ENCODE measurements at places on chromosomes 12 and 14.

- DNase-seq, result no peak
Observed at GRCh38 chr14:73311708-73312030, 74.4 kb downstream of the PAPLN start.

DNA sequence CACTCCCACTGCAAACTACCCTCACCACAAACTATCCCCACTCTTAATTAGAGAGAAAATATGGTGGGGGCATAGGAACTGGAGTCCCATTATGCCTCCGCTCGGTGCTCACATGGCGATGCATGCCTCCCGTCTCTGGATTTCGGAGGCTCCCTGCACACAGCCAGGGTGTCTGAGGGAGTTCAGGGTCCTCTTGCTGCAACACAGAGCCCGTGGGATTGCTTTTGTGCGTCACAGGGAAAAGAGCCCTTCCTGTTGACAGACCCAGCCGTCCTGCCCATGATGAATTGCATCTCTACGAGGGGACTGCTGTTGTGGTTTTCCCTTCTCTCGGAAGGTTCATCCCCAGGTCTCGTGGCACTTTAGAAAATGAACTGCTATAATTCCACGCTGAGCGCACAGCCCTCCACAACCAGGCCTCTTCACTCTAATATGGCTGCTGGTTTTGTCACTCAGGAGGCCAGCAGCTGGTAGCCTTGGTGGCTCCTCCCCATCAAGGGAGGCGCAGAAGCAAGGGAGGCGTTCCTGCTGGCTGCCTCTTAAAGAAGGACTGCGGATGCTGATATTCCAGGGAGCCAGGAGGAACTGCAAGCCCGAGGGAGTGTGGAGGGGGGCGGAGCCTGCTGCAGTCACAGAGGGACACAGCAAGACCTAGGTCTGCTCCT, 158.0 kb downstream of the KCNA5 start:
- no peak for DNase-seq

- no peak for DNase-seq
Observed at GRCh38 chr12:119431151-119431550, 96.6 kb downstream of the CCDC60 start.

DNA sequence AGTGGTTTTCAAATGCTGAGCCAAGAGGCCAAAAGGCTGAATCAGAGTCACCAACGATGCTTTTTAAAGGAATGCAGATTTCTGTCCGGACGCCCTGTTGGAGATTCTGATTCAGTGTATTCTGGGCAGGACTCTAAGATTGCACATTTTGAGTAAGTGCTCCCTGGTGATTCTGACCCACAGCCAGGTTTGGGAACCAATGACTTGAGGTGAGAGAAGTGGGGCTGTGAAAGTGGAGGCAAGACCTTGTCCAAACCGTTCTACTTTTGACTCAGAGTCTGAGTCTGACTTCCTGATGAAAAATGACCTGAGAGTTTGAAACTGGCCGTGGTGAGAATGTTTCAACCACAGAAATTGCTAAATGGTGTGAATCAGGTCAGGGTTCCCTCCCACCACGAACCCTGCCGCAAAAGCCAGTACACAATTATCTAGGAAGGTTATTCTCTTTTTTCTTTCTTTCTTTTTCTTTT, 90.2 kb downstream of the NTN4 start:
- DNase-seq, result no peak

DNA sequence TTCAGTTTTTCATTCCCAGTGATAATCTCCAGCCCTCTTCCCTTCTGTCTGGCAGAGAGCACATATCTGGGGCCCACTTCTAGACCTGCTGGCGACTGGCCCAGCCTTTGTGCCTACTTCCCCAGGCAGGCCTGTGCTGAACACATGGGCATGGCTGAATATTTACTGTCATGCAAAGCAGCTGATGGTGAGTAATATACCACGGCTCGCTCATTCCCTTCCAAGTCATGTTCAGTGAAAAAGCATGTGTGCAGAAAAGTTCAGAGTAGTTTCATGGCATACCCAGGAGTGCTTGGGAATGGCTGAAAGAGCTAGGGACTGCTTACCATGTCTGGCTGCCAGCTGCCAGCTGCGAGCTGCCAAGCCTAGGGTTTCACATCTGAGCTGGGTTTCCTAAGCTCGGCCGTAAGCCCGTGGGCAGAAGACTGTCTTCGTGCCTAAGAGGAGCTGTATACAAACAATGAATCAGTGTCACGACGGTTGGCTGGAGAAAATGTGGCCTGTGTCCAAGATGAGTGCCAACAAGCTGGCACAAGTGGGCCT, 179.9 kb upstream of the PELI2 start:
- DNase-seq, result no peak

DNA sequence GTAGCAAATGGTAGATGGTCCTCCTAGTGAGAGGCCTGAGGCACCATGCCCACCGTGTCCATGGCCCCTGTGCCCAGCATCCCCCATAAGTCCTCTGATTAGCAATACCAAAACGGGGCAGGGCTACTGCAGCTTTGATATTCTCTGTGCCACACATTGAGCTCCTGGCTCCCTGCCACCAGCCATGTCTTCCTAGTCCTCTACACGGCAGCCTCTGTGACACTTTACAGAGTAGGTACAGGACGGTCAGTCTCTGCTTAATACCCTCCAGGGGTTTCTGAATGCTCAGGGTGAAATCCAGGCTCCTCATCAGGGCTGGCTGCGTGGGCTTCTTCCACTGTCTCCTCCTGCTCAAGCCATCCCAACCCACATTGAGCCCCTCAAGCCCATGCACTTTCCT, 8.0 kb downstream of the RBM19 start:
- no peak for DNase-seq

- no peak for DNase-seq
Observed at GRCh38 chr12:10701131-10701681, 21.9 kb downstream of the YBX3 start.

DNA sequence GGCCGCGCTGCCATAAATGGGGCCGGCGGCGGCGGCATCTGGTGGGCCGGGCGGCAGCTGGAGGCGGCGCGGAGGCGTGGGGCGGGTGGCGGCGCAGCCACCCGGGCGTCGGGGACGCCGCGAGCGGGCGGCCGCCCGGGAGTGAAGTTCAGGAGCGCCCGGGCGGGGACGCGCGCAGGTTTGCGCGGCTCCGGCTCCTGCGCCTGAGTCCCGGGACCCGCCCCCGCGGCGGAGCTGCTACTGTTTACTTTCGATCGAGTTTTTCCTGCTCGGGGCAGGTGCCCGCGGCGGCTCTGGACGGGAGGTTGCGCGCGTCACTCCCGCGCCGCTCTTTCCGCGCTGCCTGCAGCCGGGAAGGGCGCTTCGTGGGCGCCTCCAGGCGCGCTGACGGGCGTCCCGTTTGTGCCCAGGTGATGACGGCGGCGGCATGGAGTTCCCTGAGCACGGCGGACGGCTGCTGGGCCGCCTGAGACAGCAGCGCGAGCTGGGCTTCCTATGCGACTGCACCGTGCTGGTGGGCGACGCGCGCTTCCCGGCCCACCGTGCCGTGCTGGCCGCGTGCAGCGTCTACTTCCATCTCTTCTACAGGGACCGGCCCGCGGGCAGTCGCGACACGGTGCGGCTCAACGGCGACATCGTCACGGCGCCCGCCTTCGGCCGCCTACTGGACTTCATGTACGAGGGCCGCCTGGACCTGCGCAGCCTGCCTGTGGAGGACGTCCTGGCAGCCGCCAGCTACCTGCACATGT, at the start of gene ZBTB42:
ZBTB42 (plus strand) TSS at position 331 of the 749 bp plus-strand sequence; CDS start at position 428, 97 bp downstream.
- DNase-seq, result no peak
